ENCODE measurements at places on chromosomes 3 and 15.

DNA sequence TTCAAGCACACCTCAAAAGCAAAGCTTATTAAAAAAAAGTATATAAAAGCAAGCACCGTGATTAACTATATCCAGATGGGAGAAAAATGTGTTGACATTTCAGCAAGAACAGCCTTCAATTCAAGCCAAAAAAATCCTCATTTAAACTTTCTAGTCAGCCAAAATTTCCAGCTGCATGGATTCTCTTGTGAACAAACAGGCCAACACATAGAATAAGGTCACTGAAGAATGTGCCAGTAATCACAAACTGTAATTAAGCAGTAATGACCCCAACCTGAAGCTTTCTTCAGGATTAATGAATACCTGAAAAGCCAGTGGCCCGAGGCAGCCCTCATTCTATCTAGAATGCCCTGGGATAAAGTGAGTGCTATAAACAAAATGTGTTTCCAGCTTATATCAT, 130.7 kb upstream of the KCNMB2 start:
- no peak for DNase-seq

- DNase-seq: no peak
Observed at GRCh38 chr3:88142094-88142624, 7.6 kb upstream of the C3orf38 start.

DNA sequence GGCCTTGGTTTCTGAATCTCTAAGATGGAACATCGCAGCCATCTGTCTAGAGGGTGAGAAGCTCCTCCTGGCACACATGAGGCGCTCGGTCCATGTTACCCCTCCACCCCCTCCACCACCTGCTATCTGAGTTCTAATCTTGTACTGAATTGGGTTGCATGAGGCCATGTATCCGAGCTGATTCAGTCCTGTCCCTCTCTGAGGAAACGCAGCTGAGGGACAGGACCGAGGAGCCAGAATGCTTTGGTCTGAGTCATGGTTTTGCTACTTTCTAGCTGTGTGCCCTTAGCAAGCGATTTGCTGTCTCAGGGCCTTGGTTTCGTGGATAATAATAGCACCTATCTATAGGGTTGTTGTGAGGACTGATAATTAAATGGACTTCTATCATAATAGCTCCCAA, 87.8 kb upstream of the SEC13 start:
- DNase-seq: no peak

GRCh38 chr3:189718215-189718614, 87.0 kb downstream of the TP63 start:
- DNase-seq: no peak

DNA sequence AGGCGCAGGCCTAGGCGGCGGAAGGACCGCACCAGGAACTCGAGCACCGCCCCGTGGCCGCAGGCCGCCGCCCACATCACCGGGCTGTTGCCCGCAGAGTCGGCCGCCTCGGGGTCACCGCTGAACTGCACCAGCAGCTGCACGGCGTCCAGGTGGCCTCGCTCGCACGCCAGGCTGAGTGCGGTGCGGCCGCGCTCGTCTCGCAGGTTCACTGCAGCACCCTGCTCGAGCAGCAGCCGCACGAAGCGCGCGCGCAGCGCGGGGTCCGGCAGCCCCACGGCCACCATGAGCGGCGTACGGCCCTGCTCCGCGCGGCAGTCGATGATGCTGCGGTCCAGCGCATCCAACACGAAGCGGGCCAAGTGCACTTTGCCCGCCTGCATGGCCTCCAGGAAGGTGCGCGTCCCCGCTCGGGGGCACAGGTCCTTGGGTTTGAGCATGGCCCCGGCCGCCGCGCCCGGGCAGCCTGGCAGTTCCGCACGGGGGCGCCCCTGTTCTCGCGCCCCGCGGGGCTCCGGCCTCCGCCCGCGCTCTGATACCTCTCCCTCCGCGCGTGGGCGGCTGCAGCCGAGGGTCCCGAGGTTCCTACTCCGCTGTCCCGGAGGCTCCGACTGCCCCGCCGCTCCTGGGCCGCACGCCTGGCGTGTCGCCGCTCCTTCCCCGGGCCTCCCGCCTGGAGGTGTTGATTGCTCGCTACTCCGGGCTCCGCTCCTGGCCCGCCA, 556 bp downstream of the ANKRD63 start:
- DNase-seq: no peak

DNA sequence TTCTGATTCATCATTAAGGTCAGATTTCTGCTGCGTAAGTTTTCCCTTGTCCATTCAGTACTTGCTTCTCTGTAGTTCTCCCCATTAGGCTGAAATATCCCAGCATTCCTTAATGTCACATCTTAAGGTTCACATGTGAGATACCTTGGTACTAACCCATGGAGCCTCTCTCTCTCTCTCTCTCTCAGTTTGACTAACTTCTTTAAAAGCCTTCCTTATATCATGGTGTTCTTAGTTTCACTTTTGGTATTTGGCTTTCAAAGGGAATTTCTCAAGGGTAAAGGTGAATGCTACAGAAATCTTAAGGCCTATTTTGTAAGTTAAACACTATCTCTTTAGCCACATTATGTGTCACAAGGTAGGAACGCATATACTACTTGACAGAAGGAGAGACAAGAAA, 427.3 kb upstream of the ZNF717 start:
- DNase-seq: no peak

DNA sequence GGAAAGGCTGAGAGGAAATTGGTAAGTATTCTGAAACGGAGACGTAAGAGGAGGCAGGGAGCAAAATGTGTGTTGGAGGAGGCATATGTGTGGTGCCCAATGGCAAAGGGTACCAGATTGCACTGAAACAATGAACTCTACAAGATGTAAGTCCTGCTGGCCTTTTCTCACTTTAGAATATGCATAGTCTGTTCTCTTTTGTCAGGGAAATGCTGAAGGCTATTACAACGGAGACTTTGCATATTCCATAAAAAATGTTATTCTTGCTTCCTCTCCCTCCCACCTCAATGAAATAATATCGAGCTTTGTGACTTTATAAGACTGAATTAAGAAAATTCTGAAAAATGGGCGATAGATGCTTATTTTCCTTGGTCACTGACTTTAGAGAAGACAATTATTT, 85.9 kb downstream of the PEX5L start:
- no peak for DNase-seq

DNA sequence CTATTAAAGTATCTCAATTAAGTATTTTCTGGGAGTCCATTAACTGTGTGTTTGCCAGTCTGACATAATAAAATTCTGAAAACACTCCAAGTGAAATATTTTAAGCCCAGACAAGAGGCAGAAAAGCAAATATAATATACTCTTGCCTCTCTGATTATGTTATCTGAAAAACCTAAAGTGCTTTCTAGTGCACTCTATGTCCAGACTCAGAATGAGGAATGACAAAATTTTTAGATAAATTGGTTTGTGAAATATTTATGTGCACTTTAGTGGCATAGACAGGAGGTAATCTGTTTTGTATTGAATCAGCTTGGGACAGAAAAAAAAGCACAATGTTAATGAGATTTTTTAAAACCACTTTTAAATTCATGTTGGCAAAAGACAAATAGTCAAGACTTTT, 508.2 kb upstream of the SUCLG2 start:
- DNase-seq: no peak

- DNase-seq: no peak
Observed at GRCh38 chr15:70165716-70166284, 68.1 kb upstream of the TLE3 start.

- DNase-seq: no peak
Observed at GRCh38 chr3:50807266-50807665, 132.5 kb downstream of the DOCK3 start.

DNA sequence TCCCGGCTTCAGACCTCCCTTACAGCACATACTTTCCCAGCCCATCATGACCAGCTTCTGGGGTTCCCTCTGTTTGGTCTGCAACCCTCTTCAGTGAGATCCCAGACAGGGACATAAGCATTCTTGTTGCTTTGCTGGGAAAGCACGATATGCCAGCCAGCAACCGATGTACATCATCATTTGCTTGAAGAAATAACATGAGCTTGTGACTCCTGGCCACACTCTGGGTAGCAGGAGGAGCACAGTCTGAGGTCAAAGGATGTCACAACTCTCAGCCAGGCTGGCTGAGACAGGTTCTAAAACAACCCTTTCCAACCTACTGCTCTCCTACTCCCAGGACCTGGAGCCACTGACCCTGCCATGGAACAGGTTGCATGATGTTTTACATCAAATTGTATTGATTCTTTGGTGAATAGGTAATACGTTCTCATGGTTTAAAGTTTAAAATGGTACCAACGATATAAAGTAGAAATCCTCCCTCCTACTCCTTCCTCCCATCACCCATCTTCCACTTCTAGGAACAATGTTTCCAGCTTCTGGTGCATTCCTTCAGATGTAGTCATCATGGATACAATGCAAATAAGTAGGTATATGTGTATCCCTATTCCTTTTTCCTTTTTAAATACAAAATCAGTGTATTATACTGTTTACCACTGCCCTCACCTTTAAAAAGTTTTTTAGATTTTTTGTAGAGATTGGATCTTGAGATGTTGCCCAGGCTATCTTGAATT, 190.3 kb downstream of the OPA1 start:
- no peak for DNase-seq

GRCh38 chr3:25870452-25870851, 80.6 kb downstream of the OXSM start:
- DNase-seq: no peak

GRCh38 chr3:185979721-185980121, 41.9 kb upstream of the TRA2B start:
- DNase-seq: no peak

DNA sequence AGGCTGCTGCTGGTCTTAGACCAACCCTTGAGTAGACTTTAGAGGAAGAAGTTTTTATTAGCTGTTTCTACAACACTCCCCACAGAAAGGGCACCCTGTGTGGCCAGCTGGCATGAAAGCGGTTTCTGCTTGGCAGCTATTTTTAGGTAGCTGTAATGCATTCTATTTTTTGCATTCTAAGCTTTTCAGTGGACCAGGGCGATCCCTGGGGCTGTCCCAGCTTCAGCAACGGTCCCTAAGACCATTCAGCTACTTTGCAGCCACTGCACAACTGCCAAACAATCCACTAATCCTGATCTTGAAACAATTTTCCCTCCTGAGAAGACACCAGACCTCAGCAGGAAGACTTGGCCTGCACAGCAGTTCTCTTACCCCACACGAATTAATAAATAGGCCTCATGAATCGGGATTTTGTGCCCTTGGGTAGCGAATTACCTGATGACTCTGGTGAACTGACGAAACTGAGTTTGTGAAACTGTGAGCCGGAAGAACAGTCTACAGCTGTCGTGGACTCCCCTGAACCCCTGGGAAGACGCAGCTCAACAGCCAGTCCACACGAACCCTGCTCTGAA, 14.6 kb upstream of the TFRC start:
- DNase-seq: no peak

- no peak for DNase-seq
Observed at GRCh38 chr3:149763565-149764195, 11.4 kb upstream of the COMMD2 start.

- DNase-seq: no peak
Observed at GRCh38 chr3:142134799-142135325, 14.5 kb downstream of the TFDP2 start.

- DNase-seq: no peak
Observed at GRCh38 chr15:40087991-40088928, 20.4 kb downstream of the BMF start.

- no peak for DNase-seq
Observed at GRCh38 chr3:116423945-116424344, 21.3 kb downstream of the LSAMP start.

DNA sequence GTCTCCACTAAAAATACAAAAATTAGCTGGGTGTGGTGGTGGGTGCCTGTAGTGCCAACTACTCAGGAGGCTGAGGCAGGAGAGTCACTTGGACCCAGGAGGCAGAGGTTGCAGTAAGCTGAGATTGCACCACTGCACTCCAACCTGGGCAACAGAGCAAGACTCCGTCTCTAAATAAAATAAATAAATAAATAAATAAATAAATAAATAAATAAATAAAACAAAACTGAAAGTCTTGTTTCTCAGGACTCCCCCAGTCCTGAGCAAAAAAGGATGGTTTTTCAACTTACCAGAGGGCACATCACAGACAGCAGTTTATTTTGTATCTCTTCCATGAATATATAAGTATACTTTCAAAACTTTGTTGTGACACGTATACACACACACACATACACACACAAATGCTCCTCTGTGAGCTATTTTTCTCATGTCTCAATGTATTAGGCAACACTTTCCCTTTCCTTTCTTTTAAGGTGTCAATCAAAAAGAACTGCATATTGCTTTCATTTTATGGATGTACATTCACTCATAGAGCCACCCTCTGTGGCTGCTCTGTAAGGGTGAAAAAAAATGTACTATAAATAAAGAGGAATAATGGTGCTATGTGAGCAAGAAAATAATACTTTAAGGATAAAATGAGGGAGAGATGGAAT, 54.8 kb upstream of the MITF start:
- no peak for DNase-seq

GRCh38 chr15:31577108-31577507, 250.5 kb downstream of the KLF13 start:
- DNase-seq: no peak

DNA sequence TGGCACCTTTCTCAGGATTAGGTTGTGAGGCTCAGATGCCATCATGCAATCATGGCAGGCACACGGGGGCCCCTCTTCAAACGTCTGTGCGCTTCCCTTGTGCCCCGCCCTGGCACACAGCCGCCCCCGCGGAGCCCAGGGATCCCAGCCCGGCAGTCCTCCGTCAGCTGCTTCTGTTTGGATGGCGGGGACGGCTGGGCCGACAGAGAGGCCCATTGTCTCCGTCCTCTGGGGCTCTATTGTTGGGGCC, 849 bp upstream of the HDAC11 start:
- DNase-seq: no peak

DNA sequence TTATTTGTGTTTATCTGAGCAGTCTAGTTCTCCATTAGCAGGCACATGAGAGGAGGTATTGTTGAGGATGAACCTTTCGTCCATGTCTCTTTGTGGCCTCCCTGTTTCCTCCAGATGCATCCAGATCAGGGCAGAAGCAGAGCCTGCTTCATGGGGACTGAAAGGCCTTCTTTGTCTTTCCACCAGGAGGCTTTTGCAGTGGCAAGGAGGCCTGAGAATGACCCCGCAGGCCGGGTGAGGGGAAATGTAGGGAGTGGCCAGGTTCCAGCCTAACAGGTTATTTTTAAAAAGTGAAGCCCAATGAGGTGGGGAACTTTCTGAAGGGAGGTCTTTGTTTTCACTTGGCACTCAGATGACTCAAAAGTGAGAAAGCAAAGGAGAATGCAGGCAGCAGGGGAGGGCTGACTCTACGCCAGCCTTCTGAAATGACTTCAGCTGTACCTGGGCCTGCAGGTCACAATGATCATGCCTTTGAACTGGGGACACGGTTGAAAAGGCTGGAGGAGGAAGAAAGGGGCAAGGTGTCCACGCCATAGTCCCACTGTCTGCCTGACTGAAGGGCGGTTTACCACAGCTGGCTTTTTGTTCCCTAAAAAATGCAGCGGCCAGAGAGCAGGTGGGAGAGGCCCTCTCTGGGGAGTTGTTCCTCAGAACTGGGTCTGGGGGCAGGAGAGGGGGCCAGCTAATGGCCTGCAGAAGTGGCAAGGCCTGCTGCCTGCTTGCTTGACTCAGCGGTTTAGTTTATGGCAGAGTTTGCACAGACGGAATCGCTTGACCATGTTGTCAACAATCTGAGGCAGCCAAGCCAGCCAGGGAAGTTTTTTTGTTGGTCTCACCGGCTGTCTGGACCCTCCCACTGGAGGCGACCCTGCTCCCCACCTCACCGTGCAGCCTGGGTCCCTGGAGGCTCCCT, 28.7 kb downstream of the CMTM7 start:
- no peak for DNase-seq
